ENCODE measurements at places on chromosomes 4 and X.

DNA sequence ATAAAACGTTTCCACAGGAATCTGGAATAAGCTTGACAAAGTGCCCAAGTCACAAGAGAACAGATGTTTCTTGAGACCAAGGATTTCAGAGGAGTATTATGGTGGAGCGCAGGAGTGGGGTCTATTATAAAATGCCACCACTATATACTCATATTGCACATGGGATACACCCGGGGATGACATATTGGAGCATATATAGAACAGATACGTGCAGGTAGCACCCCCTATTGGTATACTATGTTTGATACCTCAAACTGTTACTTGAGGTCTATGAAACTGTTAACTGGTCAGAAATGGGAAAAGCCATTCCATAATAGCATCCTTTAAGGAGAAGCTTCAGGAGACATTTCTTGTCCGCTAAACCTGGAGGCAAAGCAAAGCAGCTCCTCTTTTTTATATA lies 86.0 kb downstream of the PCYT1B start:
- no peak for DNase-seq

- DNase-seq, result no peak
These were observed 38.1 kb upstream of the PDE5A start for GRCh38 chr4:119666653-119667091.

GRCh38 chr4:22884157-22884556 lies 191.4 kb downstream of the GBA3 start:
- no peak for DNase-seq

- DNase-seq, result no peak
These were observed 803.9 kb upstream of the PCDH10 start for GRCh38 chr4:132344924-132345828.

DNA sequence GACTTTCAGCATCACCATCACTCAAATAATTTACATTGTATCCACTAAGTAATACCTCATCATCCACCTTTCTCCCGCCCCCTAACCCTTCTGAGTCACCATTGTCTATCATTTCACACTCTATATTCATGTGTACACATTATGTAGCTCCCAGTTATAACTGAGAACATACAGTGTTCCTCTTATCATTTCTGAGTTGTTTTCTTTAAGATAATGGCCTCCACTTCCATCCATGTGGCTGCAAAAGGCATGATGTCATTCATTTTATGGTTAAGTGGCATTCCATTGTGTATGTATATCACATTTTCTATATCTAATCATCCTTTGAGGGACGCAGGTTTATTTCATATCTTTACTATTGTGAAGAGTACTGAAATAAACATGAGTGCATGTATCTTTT lies 14.6 kb upstream of the NDST4 start:
- no peak for DNase-seq

- no peak for DNase-seq
These were observed 17.8 kb downstream of the JADE1 start for GRCh38 chr4:128827296-128827695.

DNA sequence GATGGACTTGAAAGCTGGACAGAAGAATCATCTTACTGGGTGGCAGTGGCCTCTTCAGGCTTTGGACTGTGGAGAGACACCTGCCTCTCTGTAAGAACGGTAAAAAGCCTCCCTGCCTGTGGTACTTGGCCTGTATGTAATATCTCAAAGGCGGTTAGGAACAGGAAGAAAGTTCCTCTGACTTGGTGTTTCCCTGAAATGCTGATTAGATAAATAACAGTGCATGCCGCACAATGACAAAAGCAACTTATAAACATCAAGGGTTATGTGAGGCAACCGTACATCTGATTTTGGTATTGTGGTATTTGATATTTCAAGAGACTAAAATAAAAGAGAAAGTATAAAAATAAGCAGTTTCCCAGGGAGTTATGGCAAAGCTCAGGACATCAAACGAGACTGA lies 92.4 kb upstream of the SORBS2 start:
- no peak for DNase-seq

DNA sequence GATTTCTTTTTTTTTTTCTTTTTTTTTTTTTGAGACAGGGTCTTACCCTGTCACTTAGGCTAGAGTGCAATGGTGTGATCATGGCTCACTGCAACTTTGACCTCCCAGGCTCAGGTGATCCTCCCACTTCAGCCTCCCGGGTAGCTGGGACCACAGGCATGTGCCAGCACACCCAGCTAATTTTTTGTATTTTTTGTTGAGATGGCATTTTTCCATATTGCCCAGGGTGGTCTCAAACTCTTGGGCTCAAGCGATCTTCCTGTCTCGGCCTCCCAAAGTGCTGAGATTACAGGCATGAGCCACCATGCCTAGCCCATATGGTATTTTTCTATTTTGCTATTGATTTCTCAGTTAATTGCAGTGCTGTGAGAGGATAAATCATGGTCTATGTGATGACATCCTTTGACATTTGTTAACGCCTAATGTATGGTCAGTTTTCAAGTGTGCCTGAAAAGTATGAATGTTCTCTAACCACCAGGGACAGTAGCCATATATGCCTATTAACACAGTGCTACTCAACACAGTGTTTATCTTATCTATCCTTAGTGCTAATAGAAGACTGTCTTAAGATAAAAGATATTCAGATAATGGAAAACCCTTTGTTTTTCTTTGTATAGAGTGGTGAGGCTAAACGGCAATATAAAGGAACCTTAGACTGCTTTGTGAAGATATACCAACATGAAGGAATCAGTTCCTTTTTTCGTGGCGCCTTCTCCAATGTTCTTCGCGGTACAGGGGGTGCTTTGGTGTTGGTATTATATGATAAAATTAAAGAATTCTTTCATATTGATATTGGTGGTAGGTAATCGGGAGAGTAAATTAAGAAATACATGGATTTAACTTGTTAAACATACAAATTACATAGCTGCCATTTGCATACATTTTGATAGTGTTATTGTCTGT lies 9.1 kb upstream of the HSPA4L start:
- DNase-seq, result no peak

- no peak for DNase-seq
These were observed 39.7 kb downstream of the CPLX1 start for GRCh38 chr4:786074-786741.

DNA sequence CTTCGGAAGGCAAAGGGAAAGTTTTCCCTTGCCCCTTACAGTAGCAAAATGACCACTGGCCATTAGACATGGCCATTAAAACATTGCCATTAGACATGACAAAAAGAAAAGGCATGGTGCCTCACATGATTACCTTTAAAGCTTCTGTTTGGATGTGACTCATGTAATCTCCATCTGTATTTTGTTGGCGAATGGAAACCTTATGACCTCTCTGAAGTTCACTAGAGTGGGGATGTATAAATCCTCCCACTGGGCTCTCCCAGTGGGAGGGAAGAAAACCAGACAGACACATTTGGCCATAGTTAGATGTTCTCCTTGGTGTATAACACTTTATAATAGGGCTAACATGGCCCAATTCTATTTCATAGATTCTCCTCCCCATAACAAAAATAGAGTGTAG lies 152.6 kb downstream of the MAGEB17 start:
- DNase-seq, result no peak

DNA sequence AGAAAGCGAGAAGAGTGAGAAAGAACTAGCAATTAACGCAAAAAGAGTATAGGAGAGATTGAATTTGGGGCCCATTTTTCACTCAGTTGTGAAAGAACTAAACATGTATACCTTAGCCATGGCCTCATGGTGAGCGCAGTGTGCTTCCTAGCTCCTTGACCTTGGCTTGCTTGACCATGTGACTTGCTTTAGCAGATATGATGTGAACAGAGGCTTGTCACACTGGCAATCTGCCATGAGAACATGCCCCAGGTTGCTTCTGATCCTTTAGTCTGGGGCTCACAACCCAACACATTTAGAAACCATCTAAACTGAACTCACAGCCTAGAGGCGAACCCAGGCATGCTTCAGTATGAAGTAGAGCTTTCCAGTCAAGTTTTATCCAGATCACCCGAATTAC lies 260.1 kb upstream of the FTHL17 start:
- no peak for DNase-seq

GRCh38 chr4:155811083-155811482 lies 52.3 kb downstream of the GUCY1B1 start:
- no peak for DNase-seq

- DNase-seq, result no peak
These were observed 24.9 kb upstream of the CXXC4 start for GRCh38 chr4:104519588-104519987.

GRCh38 chrX:110962451-110962850 lies 133.5 kb upstream of the PAK3 start:
- no peak for DNase-seq

- no peak for DNase-seq
These were observed 8.2 kb upstream of the ZRSR2 start for GRCh38 chrX:15781961-15782699.

DNA sequence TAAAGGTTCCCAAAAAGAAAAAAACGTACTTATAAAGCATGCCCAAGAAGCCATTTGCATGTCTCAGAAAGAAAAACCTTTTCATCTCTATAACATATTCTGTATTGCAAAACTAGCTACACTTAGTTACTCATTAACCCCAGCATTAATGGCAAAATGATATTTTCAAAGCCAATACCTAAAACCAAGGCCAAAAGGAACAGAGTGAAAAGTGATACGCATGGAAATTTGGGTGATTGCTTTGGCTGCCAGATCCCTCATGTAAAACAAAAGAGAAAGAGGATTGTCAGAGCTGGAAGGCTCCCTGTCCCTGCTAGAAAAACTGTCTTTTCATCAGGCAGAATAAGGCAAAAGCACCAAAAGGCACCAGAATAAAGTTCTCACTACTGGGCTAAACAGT lies 46.8 kb upstream of the RADX start:
- no peak for DNase-seq

- DNase-seq, result no peak
These were observed 599 bp upstream of the IL2RG start for GRCh38 chrX:71111921-71112431.

- DNase-seq, result no peak
These were observed 170.9 kb downstream of the FRMPD4 start for GRCh38 chrX:12309040-12309743.

- no peak for DNase-seq
These were observed 18.8 kb upstream of the METAP1 start for GRCh38 chr4:98976716-98977115.

DNA sequence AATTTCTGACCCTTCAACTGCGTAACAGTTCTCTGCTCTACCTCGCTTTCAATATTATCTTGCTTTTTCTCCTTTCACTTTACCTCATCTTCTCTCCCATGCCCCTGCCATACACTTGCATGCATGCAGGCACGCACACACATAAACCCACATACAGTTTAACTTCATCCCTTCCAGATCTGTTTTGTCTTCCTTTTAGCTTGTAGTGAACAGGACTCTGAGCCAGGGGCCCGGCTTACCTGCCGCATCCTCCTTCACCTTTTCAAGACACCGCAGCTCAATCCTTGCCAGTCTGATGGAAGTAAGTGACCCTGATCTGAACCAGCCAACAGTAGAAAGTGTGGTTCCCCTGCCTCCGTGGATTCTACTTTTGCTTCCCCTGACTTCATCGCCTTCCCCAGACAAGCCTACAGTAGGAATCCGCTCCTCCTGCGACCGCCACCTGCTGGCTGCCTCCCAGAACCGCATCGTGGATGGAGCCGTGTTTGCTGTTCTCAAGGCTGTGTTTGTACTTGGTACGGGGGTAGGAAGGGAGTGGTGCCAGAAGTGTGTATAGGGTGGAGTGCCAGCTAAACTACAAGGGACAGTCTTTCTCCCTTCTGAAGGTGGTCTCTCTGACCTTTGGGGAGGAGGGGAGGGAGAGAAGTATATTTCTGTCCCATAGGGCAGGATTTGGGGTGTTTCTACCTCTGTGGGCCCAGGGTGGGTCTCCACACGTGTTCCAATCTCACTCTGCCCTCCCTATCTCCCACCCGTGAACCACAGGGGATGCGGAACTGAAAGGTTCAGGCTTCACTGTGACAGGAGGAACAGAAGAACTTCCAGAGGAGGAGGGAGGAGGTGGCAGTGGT lies 10.7 kb downstream of the MED12 start:
- DNase-seq, result peak; percentile 47

GRCh38 chr4:48268956-48269860 lies at the start of gene TEC:
TSS of gene TEC (minus strand) at chr4:48269838. CDS start at chr4:48228614, 41,224 bp downstream.
- peak; percentile 67 for DNase-seq

GRCh38 chrX:137428221-137428661 lies 137.7 kb upstream of the ZIC3 start:
- DNase-seq, result no peak

DNA sequence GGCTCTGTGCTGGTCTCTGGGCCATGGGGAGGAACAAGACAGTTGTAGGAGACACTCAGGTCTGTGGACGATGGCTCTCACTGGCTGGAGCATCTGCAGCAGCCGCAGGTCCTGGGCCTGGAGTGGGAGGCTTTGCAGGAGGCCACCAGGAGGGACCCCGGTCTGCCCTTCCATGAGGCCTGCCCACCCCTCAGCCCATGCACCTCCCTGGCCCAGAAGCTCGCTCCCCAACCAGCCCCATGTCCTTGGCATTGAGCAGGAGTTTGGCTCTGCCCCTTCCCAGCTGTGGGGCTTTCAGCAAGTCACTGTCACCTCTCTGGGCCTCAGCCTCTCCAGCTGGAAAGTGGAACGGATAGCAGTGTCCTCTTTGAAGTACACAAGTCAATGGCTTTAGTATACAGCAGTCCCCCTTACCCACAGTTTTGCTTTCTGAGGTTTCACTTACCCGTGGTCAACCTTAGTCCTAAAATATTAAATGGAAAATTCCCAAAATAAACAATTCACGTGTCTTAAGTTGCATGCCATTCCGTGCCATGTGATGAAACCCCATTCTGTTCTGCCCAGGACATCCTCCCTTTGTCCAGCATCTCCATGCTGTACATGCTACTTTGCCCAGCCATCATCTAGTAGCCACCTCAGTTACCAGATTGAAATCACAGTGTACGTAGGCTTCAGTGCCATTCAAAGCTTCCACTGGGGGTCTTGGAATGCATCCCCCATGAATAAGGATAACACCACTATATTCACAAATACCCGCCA lies 104.0 kb downstream of the CPZ start:
- DNase-seq, result no peak

DNA sequence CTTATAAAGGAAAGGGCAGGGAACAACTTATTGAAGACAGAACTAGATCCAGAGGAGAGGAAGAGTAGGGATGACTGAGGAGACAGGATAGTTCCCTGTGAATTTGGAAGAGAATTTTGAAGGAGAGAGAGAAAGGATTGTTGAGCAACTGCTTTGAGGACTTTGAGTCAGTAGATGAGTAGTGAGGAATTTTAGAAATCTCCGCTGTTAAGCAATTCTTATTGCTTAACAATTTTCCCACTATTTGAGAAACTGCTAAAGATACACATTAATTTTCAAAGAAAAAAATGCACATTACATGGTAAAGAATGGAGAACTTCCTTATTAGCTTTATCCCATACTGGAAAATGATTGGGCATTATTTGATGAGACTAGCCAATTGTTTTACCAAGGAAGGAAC lies 116.3 kb upstream of the NRK start:
- no peak for DNase-seq

GRCh38 chr4:7166981-7167700 lies 25.2 kb upstream of the SORCS2 start:
- DNase-seq, result no peak
